GM23248 (cell line): ENCODE measurements at places on chromosomes 7 and 10. TPM values are rescaled to one million over a fixed set of nuclear protein-coding genes. Genes with fewer than 3 reads are reported as not detected.
A peak's percentile ranks its signal among the peaks of the same experiment; 100 is the strongest.

DNA sequence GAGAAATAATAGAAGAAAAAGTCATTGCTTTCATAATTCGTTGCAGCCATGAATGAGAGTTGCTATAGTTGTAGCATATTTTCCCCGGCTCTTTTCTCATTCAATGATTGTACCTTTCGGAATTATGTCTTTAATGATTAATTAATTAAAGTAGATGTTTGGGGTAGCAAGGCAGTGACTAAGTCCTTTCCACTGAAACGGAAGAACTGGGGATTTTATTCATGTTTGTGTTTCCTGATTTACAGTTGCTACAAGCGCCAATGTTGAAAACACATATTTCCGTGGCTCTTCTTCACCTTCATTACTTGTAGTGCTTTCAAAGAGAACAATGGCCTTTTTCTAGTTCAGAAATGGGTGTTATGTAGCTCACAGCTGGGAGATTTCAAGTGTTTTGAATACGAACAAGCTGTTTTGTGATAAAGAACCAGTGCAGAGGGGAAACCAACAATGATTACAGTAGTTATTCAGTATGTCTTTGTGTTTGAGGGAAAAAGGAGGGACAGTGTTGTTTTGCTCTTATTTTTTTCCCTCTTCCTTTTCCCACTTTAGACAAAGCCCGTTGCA, 153.5 kb downstream of the NSUN6 start:
- DNase-seq, result no peak

GRCh38 chr10:107740962-107741690, 576.6 kb upstream of the SORCS1 start:
- DNase-seq, result peak; percentile 71

- DNase-seq, result no peak
Measured at GRCh38 chr7:70631718-70632117, 500.2 kb upstream of the GALNT17 start.

GRCh38 chr10:49539320-49539885, 482 bp upstream of the ERCC6 start:
- DNase-seq, result peak; percentile 69

GRCh38 chr10:68135362-68135761, 26.1 kb downstream of the MYPN start:
- peak; percentile 84 for DNase-seq

GRCh38 chr7:136230210-136230609, 253.1 kb upstream of the MTPN start:
- no peak for DNase-seq

- no peak for DNase-seq
Measured at GRCh38 chr10:1141261-1141660, 85.1 kb downstream of the WDR37 start.

- no peak for DNase-seq
Measured at GRCh38 chr7:26495569-26495968, 203.9 kb downstream of the SNX10 start.

- DNase-seq, result peak; percentile 94
Measured at GRCh38 chr10:99845837-99846382, 63.5 kb downstream of the ABCC2 start.

- DNase-seq, result no peak
Measured at GRCh38 chr10:76541852-76542251, 1095.8 kb downstream of the KCNMA1 start.

GRCh38 chr10:31642281-31642680, 286.4 kb downstream of the ARHGAP12 start:
- no peak for DNase-seq

GRCh38 chr10:47309408-47310089, 9.6 kb downstream of the GDF10 start:
- peak; percentile 29 for DNase-seq

- peak; percentile 70 for DNase-seq
Measured at GRCh38 chr7:139730746-139731612, 46.8 kb downstream of the HIPK2 start.

- no peak for DNase-seq
Measured at GRCh38 chr7:37109016-37109683, 339.5 kb downstream of the ELMO1 start.

DNA sequence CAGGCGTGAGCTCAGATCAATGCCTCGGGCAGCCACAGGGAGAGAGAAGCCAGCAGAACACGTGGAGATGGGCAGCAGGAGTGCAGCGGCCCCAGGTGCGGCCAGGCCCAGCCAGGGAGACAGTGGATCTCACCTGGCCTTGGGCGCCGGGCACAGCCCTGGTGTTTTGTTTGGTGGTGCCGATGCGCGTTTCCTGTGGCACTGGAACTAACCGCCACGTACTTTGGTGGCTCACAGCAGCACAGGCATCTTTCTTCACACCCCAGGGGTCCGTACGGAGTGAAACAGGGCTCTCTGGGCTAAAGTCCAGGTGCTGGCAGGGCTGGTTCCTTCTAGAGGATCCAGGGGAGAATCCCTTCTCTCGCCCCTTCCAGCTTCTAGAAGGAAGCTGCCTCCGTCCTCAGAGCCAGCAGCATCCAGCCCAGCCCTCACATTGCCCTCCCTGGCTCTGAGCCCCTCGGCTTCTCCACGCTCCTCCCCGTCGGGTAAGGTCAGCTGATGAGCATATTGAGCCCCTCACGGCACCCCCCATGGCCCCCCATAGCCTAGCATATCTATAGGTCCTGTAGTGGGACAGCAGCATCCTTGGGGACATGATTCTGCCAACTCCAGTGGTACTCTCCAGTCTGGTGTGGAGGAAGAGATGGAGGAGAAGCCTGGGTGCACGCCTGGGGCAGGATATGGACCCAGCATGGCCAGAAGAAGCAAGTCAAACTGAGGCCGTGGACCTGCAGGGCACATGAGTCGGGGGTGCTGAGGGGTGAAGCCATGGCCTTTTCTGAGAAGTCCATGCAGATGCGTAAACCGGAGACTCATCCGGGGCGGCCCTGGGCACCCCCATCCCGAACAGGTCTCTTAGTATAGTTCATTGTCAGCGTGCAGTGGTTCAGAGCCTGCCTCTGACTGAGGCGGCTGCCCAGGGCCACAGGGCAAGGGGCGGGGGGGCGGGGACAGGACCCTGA, 43.4 kb upstream of the PPP2R2D start:
- no peak for DNase-seq

DNA sequence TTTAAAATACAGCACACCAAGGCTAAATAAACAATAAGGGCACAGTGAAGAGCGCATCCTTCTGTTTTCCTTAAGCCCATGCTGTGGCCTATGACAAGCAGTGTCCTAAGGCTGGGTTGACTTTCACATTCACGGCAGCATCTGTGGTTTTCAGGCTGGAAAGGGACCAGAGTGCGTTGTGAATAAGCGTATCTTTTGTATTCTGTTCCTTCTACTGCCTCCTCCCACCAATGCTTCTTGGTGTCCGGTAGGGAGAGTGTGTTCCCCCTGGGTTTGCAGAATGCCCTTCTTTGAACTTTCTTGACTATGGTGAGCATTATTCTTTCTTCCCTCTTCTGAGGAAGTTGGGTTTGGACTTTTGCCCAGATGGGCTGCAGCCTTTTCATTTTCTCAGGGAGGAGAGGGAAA, 73.6 kb downstream of the ABCA13 start:
- peak; percentile 4 for DNase-seq

DNA sequence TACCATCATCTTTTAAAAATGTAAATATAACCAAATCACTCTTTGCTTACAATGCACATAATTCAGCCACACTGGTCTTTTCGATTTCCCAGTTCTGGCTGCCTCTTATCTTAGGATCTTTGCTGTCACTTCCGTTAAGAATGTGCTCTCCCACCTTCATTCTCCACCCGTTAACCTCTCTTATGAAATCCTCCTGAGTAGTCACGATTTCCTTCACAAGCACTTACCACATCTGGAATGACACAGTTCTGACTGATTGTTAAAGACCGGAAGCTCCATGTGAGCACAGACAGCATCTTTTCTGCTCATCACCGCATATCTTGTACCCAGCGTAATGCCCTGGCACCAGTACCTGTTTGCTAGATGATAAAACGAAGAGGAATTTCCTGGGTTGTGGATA, 84.3 kb downstream of the CUL2 start:
- peak; percentile 99 for DNase-seq

- no peak for DNase-seq
Measured at GRCh38 chr10:100800931-100801330, 55.5 kb downstream of the PAX2 start.

DNA sequence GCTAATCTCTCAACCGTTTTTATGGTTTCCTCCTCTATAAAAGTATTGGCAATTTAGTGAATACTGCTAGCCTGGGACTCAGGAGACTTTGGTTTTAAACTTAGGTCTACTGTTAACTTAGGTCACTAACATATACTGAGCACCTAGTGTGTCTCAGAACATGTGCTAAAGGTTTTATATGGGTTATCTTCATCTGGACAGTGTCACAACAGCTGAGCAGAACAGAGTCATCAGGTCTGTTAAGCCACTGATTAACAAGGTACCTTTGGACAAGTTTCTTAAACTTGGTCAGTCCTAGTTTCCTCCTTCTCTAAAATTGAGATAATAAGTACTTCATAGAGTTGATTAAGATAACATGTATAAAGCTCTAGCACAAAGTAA, 30.6 kb downstream of the NET1 start:
- DNase-seq, result no peak

GRCh38 chr10:75611993-75612372, 180.6 kb downstream of the LRMDA start:
- no peak for DNase-seq

DNA sequence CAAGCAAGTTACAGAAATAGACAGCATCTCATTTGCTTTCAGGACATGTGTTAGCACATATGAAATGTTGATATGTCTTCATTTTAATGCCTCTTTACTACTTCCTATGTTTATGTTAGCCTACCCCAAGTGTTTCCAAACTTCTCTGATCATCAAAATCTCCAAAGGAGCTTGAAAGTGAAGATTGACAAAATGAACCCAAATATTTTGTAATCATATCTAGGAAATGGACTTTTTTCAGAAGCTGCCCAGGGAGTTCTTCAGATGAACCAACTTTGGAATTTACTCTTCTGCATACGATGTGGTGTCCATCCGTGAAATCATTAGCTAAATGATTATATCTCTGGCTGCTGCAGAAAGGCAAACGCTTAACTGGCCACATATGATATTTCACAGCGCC, 101.2 kb upstream of the AOAH start:
- no peak for DNase-seq

GRCh38 chr7:78224923-78225322, 426.4 kb downstream of the PHTF2 start:
- peak; percentile 22 for DNase-seq

DNA sequence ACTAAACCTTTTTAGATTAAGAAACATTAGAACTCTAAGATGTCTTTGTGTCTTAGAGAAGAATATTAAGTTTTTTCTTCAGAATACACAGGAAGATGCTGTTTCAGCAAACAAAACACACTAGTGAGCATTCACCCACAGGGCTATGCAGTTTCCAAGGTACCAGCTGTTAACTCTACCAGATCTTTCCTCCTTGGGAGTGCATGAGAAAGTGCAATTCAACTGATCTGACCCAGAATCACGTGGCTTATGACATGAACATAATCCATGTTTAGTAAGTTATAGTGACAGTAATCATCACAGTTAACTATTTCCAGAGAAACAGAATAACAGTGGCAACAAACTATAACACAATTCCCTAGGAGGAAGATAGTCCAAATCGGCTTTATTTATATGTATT, 270.7 kb downstream of the CACNA2D1 start:
- no peak for DNase-seq

DNA sequence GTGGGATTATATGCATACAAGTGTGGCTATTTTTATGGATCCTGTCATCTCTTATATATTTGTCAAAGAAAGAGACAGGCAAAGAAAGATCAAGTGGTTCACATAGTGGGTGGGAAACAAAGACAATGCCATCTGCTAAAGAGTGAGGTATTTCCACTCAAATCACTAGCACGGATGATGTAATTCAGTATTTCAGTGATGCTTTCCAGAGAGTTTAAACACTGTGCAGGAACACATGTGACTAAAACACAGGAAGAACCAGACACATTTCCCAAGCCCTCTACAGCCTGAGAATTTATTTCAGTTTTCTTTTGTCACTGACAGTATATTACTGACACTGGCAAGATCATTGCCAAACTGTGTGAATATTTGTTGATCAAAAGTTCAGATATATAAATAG, 885.7 kb upstream of the CELF2 start:
- DNase-seq, result no peak

- no peak for DNase-seq
Measured at GRCh38 chr7:29331163-29331562, 136.6 kb downstream of the CHN2 start.

The ANKRD30A gene
- polyA plus RNA-seq, result not detected in 2 replicates

The REPIN1 gene
- 15.8 and 17.3 TPM in 2 replicates for polyA plus RNA-seq

The SPDYE16 gene
- 0.10 and 0.53 TPM in 2 replicates for polyA plus RNA-seq

The BLNK gene
- not detected in 2 replicates for polyA plus RNA-seq

The LBX1 gene
- not detected in 2 replicates for polyA plus RNA-seq

The NFKB2 gene
- 5.7 and 6.7 TPM in 2 replicates for polyA plus RNA-seq

The C7orf57 gene
- not detected in 2 replicates for polyA plus RNA-seq

The ZNF117 gene
- polyA plus RNA-seq, result 0.81 and 1.2 TPM in 2 replicates

The CACNA2D1 gene
- polyA plus RNA-seq, result 6.9 and 7.7 TPM in 2 replicates

The SPDYE2 gene
- polyA plus RNA-seq, result 0.20 and 0.59 TPM in 2 replicates

The NANOS1 gene
- 0.15 and 0.18 TPM in 2 replicates for polyA plus RNA-seq

The ADRA2A gene
- polyA plus RNA-seq, result 18.9 and 20.2 TPM in 2 replicates

The ADAMTS14 gene
- 0.76 and 0.91 TPM in 2 replicates for polyA plus RNA-seq
